ENCODE measurements at places on chromosomes 12 and 14.

GRCh38 chr14:69900603-69901002 lies 21.4 kb downstream of the SMOC1 start:
- no peak for DNase-seq

- DNase-seq, result peak; percentile 58
These were observed 26.9 kb upstream of the LGALS3 start for GRCh38 chr14:55102141-55102621.

- DNase-seq, result no peak
These were observed 65.3 kb downstream of the BLTP3B start for GRCh38 chr12:100077367-100077766.

GRCh38 chr12:124194264-124194892 lies 100.5 kb upstream of the RFLNA start:
- DNase-seq, result no peak

GRCh38 chr14:76514213-76514998 lies 138.5 kb downstream of the ESRRB start:
- DNase-seq, result peak; percentile 37

DNA sequence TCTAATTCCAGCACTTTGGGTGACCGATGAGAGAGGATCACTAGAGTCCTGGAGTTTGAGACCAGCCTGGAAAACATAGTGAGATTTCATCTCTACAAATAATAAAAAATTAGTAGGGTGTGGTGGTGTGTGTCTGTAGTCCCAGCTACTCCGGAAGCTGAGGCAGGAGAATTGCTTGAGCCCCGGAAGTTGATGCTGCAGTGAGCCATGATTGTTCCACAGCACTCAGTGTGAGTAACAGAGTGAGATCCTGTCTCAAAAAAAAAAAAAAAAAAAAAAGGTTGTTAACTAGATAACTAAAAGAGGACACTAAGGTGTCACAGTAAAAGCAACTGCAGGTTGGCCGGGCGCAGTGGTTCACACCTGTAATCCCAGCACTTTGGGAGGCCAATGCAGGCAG lies 121.3 kb upstream of the MAX start:
- DNase-seq, result no peak

DNA sequence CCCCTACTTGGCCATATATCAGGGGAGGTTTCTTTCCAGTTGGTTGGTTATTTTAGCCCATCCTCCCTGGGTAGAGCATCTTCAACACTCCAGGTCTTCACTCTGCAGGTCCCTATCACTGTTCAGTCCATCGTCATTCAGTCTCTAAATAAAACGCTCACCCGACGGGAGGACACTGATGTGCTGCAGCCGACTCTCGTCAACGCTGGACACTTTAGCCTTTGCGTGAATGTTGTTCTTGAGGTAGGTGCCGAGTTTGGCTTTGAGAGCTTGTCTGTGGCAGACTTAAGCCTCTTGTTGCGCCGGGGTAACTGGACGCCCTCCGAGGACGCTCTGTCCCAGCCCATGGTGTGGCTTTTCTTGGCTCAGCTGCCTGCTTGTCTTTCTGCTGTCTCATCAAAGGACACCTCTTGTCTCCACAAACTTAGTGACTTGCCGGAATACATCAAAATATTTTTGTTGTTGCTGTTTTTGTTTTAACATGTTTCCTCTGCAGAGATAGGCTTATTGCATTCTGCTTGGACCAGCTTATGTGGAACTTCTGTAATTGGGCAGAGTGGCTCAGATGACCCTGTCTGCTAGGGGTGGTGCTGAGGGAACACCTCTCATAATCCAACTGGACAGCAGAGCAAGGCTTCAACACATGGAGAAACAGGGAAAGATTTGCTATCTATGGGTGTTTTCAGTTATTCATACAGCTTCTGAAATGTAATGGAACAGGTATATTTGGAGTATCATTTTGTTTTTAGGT lies 26.5 kb downstream of the TCTN1 start:
- DNase-seq, result no peak

- no peak for DNase-seq
These were observed 63.8 kb downstream of the FAR2 start for GRCh38 chr12:29212682-29213403.

- DNase-seq, result no peak
These were observed 10.1 kb downstream of the SLC25A29 start for GRCh38 chr14:100296106-100296651.

- DNase-seq, result no peak
These were observed 69.2 kb upstream of the ARID2 start for GRCh38 chr12:45660330-45660729.

DNA sequence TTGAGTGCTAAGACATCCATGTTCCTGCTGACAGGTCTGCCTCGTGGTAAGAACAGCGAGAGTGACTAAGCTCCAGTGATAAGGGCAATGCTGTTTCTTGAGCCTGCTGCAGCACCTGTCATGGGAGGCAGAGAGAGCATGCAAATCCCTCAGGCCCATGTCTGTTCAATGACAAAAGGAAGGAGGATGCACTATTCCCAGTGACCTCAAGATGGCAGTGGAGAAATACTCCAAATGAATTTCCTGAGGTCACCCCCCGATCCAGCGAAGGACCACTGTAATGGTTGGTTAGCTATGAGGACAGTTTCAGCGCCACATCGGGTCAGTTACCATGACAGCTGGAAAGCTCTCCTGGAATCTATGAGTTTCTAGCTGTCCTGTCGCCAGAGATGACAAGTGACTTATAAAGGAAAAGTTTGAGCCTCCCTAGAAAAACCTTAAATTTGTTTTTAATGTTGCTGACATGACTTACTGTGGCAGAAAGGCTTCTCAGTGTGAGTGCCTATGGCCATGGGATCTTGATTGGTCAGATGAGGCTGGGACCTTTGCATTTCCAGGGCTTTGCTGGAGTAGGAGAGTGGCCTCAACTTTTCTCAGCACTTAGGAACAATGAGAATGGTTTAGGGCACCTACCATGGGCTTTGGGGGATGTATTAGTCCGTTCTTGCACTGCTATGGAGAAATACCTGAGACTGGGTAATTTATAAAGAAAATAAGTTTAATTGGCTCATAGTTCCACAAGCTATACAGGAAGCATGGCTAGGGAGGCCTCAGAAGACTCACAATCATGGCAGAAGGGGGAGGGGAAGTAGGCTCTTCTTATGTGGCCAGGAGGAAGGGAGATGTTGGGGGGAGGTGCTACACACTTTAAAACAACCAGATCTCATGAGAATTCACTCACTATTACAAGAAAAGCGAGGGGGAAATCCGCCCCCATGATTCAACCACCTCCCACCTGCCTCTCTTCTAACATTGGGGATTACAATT lies 88.0 kb upstream of the TMEM260 start:
- DNase-seq, result peak; percentile 52

DNA sequence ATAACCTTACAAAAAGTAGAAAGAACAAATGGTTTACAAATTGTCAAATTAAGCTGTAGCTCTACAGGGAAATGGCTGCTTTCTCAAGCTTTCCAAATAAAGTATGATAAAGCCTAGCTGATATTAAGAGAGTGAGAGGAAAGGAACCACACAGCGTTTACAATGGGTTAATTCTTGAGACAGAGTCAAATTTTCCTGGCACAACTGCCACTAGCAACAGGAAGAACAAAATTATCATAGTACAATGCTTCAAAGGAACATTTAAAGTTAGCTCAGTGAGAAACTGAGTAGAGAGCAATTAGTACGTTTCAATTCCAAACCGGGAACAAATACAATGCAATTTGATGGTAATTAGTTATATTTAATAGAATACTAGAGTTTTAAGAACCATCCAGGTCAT lies 116.0 kb downstream of the PPP1R12A start:
- no peak for DNase-seq

DNA sequence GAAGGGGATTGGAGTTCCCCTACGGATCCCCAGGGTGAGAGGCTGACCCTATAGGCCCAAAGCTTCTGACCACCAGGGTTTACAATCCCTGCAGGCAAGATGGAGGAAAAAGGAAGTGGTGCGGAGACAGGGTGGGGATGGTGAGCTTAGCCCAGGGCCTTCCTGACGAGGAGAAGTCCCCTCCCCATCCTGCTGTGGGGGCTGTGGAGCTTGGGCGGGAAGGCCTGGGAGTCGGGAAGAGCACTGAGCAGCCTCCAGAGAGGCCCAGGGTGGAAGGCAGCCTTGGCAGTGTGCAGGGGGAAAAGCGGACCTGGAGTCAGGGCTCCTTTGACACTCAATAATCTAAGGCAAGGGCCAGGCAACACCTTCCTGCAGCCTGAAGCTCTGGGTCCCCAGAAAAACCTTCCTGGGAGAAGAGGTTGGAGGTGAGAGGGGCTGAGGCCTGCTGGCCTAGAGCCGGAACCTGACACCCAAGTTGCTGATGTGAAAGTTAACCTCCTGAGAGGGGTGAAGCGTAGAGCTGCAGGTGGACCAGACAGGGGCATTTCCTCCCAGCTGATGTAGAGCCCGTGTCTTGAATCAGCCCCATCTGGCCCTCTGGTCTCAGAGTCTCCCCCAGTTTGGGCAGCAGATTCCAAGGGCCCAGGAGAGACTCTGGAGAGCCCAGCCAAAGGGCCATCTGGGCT lies 6.0 kb downstream of the HDAC7 start:
- DNase-seq, result no peak

GRCh38 chr12:117280019-117280680 lies 81.3 kb downstream of the NOS1 start:
- no peak for DNase-seq
